ENCODE measurements at places on chromosomes 16 and 17. TPM values are rescaled to one million over a fixed set of nuclear protein-coding genes. Genes with fewer than 3 reads are reported as not detected.

DNA sequence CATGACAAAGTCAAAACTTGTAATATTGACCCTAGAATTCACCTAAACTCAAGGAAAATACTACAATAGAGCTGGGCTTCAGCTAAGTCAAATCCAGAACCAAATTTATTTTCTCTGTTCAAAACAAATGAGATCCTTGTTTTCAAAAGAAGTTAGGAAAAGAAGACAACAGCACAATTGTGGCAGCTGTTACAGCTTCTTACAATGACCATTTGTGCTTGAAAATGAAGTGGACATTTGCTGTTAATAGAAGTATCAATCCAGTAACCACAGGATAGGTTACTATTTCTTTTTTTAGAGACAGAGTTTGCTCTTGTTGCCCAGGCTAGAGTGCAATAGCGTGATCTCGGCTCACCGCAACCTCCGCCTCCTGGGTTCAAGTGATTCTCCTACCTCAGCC lies 44.4 kb downstream of the APPBP2 start:
- DNase-seq: no peak

GRCh38 chr16:13629704-13630103 lies 290.2 kb upstream of the ERCC4 start:
- no peak for DNase-seq

GRCh38 chr16:87127061-87127765 lies 190.0 kb downstream of the C16orf95 start:
- no peak for DNase-seq

DNA sequence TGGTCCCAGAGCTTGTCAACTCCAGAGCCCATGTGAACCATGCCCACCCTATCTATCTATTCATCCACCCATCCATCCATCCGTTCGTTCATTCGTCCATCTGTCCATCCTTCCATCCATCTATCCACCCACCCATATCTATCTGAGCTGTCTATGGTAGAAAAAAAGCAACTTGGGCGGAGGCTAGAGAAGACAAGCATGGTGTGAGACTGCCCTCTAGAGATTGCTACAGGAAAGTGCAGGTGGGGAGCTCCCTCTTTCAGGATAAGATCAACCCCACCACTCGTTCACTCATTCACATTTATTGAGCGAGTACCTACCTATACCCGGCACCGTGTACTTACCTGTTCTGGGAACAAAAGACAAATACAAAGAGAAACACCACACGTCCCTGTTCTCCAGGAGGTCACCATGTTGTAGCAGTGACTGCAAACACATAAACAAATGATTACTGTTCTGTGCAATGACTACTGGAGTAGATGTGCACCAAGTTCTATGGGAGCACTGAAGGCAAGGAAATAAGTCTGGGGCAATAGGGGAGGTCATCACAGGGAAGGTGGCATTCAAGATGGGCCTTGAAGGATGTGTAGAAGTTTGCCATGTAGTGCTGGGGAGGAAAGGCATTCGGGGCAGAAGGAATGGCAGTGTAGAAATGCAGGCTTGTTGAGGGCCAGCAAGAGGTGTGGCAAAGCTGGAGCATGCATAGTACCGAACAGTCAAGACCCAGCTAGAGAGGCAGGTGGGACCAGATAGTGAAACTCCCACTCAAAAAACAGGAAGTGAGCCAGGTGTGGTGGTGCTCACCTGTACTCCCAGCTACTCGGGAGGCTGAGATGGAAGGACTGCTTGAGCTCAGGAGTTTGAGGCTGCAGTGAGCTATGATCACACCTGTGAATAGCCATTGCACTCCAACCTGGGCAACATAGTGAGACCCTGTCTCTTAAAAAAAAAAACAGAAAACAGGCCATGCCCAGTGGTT lies 13.4 kb upstream of the ATP5MC1 start:
- peak; percentile 48 for DNase-seq

DNA sequence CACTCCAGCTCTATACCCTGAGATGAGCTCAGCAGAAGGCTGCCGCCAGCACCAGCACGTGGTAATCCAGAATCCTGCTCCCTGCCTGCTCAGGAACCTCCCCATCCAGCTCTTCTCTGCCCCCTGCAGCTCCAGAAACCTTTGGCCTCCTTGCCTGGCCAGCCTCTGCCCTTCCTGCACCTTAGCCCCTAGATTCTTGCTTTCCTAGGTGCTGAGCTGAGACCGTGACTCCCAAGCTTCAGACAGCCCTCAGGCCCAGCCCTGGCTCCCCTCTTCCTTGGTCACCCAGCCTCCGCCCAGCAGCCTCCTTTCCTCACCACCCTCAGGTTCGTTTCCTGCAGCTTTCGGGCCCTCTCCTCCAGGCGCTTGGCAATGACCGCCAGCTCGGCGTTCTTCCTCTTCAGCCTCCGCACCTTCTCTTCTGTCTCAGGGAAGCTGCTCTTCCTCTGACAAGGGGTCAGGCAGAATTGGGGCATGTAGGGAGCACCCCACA lies 2.6 kb downstream of the TSPOAP1 start:
- DNase-seq: no peak

DNA sequence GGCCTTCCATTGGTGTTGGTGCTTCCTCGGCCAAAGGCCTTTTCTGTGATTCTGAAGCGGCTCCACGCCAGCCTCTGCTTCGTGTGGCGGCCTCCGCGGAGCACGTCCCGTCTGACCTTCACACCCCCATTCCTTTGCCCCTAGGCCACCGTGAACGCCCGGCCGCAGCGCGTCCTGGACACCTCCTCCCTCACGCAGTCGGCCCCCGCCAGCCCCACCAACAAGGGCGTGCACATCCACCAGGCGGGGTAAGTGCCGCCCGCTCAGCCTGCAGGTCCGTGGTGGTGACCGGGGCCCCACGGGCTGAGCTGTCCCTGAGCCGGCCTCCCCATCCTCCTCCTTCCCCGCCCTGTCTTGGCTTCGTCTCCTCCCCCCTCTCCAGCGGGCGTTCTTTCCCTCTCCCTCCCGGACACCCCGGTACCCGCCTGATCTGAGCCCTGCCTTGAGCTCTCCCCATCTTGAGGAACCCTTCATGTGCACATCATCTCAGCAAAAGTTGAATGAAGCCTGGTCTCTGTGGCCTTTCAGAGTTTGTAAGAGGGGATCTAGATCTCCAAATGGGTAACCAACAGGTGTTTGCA lies 69.0 kb upstream of the CHMP6 start:
- DNase-seq: no peak

DNA sequence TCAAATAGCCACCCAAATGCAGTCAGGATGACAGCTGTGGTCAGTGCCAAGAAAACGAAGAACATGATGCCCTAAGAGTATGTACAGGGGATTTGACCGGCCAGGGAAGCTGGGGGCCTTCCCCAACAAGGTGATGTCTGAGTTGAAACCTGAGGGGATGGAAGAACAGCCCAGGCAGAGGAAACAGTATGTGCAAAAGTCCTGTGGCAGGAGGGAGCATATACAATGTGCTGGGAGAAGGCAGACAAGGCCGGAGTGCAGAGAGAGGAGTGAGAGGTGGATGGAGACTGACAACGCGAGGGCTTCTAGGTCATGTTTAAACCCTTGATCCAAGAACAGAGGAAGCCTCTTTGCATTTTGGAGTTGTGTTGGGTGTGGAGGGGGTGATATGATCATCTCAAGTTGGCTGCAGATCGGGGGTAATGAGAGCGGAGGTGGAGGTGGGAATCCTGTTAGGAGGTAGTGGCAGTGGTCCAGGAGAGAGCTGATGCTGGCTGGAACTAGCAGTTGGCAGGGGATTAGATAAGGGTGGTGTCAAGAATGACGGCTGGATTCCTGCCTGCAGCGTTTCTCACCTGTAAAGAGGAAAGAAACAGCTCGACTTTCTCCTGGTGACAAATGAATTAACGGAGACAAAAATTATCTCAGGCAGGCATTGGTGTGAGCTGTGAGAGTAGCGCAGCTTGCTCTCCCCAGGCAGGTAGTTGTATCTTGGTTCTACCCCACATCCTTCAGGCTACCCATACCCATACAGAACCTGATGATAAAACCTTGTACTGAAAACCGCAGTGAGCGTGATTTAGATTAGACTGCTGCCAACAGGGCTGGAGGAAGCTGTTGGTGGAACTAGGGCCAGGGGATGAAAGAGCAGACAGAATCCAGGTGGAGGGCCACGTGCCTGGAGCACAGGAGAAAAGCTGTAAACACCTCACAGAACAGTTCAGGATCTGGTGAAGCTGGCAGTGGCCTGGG lies 37.2 kb upstream of the NGFR start:
- DNase-seq: no peak

GRCh38 chr16:2186505-2186904 lies 9.9 kb downstream of the CASKIN1 start:
- DNase-seq: no peak

DNA sequence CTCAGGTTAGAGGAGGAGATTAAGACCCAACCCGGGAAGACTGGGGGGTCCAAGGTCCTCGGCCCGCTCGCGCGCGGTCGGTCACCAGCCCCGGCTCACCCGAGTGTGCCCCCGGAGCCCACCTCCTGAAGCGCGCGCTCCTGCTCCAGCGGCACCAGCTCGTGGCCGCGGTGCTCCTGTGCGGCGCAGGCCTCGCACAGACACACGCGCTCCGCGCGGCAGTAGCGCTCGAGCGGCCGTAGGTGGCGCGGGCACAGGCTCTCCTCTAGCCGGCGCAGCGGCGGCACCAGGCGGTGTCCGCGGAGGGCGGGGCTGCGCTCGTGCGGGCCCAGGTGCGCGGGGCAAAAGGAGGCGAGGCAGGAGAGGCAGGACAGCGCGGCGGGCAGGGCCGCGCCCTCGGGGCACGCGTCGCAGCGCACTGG lies 618 bp downstream of the TRIM47 start:
- DNase-seq: peak; percentile 61

DNA sequence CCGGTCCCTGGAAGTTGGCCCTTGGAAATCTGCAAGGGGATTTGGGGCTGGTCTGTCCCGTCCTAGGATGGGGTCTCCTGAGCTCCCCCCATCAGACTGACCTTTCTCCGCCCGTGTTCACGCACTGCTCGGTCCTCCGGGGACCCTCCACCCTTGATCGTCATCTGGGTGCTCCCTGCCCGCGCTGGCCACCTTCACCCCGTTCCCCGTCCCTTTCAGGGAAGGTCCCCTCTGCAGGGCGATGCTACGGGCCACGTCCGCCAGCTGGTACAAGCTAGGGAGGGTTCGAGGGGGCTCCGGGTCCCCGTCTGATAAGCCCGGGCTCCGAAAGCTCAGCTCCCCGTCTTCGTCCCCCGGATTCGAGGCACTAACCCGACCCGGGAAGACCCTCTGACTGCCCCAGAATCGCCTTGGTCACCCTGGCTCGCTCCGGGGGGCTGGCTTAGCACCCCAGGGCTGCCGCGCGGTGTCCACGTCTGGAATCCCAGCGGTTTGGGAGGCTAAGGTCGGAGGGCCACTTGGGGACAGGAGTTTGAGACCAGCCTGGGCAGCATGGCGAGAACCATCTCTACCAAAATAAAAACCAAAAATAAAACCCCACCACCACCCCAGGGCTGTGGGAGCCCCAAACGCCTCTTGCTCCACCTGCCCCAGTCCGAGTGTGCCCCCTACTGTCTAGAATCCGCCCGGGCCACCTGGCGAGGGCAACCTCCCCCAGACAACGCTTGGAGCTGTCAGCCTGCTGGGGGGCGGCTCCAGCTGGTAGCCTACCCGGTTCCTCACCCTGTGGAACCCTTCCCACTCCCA lies 1.1 kb upstream of the SLC43A2 start:
- DNase-seq: peak; percentile 67

- DNase-seq: no peak
Observed at GRCh38 chr17:49987681-49988441, 7.2 kb downstream of the DLX3 start.

- no peak for DNase-seq
Observed at GRCh38 chr17:78391051-78391431, 12.6 kb downstream of the PGS1 start.

GRCh38 chr17:44979426-44979995 lies 11.4 kb upstream of the C1QL1 start:
- no peak for DNase-seq

- no peak for DNase-seq
Observed at GRCh38 chr17:30380643-30381339, 2.1 kb downstream of the CPD start.

DNA sequence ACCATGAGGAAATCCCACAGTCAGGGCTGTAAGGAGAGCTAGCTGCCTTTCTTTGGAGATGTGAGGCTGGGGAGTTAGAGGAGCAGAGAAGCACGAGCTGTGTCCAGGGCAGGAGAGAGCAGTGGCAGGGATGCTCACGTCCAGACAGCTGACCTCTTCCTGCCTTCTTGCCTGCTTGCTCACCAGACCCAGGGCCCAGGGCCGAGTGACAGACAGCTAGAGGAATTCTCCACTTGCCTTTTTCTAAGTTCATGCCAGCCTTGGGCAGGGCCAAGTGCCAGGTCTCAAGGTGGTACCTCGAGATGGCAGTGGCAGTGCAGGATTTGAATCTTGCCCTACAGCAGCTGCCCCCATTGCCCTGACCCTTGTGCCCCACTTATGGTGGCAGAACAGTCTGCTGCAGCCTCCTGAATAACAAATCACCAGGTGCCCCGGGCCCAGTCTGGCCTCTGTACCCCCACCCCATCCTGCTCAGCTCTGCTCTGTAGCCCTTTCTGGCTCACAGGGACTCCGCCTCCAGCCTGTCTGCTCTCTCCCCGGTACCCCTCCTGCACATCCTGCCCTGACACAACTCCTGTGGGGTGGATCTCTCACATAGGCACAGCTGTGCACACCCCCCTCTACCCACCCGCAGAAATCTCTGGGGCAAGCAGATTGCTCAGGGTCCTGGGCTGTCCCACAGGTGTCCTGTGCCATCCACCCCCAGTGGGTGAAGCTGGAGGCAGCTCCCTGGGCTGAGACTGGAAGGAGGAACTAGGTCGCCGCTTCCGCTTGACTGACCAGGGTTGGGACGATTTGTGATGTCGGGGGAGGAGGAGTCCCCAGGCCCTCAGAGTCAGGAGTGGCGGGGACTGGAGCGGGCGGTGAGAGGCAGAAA lies 25.9 kb downstream of the GRIN2C start:
- no peak for DNase-seq

DNA sequence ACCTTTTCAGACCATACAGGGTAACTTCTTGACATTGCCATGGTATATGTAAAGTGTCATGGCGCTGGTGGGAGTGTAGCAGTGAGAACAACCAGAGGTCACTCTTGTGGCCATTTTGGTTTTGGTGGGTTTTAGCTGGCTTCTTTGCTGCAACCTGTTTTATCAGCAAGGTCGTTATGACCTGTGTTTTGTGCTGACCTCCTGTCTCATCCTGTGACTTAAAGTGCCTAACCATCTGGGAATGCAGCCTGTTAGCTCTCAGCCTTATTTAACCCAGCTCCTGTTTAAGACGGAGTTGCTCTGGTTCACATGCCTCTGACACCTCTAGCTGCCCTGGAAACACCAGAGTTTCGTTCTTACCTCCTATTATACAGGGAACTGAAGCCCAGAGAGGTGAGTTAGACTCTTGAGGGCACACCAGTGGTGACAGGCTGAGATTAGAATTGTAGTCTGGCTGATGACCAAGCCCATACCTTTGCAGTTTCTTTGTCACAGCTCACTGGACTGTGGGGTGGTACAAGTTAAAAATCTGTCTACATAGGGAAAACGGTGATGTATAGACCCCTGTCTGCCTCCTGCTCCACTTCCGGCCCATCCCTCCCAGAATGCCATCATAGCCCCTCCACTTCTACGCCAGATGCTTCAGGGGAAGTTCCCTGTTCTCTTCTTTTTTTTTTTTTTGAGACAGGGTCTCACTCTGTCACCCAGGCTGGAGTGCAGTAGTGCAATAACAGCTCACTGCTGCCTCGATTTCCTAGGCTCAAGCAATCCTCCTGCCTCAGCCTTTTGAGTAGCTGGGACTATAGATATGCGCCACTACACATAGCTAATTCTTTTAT lies 21.0 kb downstream of the KSR1 start:
- DNase-seq: no peak

- DNase-seq: no peak
Observed at GRCh38 chr17:77877036-77877435, 81.5 kb upstream of the TNRC6C start.

Gene SLFN14
- total RNA-seq: not detected

Gene TPSB2
- total RNA-seq: not detected

Gene PRCD
- not detected for total RNA-seq

Gene GNG13
- total RNA-seq: not detected

Gene TMEM100
- total RNA-seq: not detected

Gene EVI2B
- total RNA-seq: 7.0 TPM

Gene FSCN2
- total RNA-seq: 0.58 TPM
